SJCRH30 (cell line): ENCODE measurements at places on chromosomes 1 and 21.

GRCh38 chr21:33856893-33857527 lies 58.6 kb downstream of the ATP5PO start:
- no peak for DNase-seq

GRCh38 chr1:172533513-172534151 lies 682 bp downstream of the SUCO start:
- DNase-seq: no peak

DNA sequence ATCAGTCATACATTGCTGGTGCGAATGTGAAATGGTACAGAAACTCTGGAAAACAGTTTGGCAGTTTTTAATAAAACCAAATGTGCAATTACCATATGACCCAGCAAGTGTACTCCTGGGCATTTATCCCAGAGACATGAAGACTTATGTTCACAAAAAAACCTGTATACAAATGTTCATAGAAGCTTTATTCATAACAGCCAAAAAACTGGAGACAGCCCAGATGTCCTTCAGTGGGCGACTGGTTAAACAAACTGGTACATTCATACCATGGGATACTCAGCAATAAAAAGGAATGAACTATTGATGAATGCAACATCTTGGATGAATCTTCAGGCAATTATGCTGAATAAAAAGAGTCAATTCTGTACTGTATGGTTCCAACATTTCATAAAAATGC lies 97.8 kb downstream of the DTL start:
- no peak for DNase-seq

GRCh38 chr1:189274267-189274666 lies 1203.4 kb downstream of the BRINP3 start:
- DNase-seq: no peak

DNA sequence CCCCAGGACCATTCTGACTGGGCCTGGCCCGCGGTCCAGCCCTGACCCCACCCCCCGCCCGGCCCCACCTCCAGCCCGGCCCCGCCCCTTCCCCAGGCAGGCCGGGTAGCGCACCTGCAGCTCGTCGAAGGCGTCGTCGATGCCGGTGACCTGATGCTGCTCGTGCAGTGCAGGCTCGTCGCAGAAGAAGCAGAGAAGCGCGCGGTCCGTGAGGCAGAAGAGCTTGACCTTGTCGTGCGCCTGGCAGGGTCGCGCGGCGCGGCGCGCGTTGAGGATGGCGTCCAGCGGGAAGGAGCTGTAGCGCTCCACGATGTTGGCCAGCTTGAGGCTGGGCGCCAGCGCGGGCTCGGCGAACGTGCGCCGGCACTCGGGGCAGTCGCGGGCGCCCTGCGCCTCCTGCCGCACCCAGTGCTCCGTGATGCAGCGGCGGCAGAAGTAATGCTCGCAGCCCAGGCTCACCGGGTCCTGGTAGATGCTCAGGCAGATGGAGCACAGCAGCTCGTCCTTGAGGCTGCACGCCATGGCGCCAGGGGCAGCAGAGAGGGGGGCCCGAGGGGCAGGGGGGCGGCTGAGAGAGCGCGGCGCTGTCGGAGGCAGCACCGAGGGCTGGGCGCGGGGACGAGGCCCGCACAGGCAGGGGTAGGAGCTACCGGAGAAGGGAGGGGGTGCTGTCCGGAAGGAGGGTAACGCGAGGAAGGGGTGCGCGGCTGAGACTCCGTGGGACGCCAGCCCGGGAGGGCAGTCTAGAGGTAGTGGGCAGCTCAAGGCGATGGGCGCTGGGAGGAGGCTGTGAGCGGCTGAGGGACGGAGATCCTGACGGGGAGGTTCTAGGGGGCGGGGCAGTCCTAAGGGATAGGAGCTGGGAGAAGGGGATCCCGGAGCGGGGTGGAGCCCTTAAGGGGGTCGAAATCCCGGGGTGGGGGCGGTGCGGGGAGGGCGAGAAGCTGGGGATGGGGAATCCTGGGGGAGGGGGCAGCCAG lies 642 bp downstream of the TRIM62 start:
- peak; percentile 91 for DNase-seq
